ENCODE measurements at places on chromosomes 6 and 20. TPM values are rescaled to one million over a fixed set of nuclear protein-coding genes. Genes with fewer than 3 reads are reported as not detected.

DNA sequence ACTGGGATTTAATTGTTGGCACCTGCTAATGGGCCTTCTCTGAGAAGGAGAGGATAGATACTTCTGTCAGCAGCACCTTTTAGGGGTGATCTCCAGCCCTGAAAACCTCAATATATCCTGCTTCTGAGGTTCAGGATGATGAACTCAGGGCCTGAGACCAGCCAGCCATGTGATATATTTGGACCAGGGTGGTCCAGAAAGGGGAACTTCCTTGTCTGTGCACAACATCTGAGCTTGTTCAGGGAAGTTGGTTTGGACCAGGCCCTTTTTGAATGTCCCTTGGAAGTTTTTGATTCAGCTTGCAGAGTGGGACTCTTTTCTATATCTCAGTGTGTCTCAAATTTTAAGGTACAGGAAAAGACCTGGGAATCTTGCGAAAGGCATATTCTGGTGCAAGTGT lies 85.8 kb downstream of the GFRA4 start:
- H3K27ac ChIP-seq, result no peak overlapping the region
- peaks cover 11% of the 10 kb centered on the region for H3K36me3 ChIP-seq
- H3K4me1 ChIP-seq, result peaks cover 3% of the 10 kb centered on the region
- no peak for DNase-seq

DNA sequence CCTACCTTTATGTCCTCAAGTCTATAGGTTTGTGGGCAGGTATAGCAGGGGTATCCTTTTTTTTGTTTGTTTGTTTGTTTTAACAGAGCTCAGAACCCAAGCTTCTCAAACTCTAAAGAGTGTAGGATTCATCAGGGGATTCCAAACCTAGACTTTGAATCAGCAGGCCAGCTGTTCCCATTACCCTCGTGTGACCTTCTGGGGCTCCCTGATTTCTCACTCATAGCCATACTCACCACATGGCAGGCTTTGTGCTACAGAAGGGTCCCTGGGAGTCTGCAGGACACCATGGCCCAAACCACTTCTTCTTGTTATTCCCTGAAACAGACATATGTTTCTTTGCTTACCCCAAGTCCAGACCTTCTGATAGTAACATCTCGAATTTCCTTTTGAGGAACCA lies 350.8 kb upstream of the TSHZ2 start:
- no peaks in the 10 kb centered on the region for H3K27me3 ChIP-seq
- H3K36me3 ChIP-seq, result no peaks in the 10 kb centered on the region
- no peak overlapping the region for H3K27ac ChIP-seq
- no peak for DNase-seq

- peaks cover 14% of the 10 kb centered on the region for H3K27me3 ChIP-seq
- peaks cover 24% of the 10 kb centered on the region for H3K4me1 ChIP-seq
- peak overlapping the region; percentile 75 for H3K4me3 ChIP-seq
- H3K36me3 ChIP-seq, result peaks cover 66% of the 10 kb centered on the region
- H3K27ac ChIP-seq, result peak overlapping the region; percentile 7
- DNase-seq, result no peak
Observed at GRCh38 chr20:48694381-48694865, 133.4 kb downstream of the PREX1 start.

- DNase-seq, result no peak
- H3K27ac ChIP-seq, result no peak overlapping the region
- H3K36me3 ChIP-seq, result no peaks in the 10 kb centered on the region
- no peak overlapping the region for H3K4me3 ChIP-seq
- H3K4me1 ChIP-seq, result no peaks in the 10 kb centered on the region
Observed at GRCh38 chr20:46905364-46906125, 10.9 kb downstream of the EYA2 start.

LRFN2 gene
- total RNA-seq, result 0.59 TPM

All from endothelial cell (in vitro differentiated cells).